Progenitor cell of endocrine pancreas (in vitro differentiated cells): ENCODE measurements at places on chromosomes 7 and 10.

GRCh38 chr10:30705101-30705624 is 75.6 kb upstream of the LYZL2 start:
- peaks cover 22% of the 10 kb centered on the region for H3K27me3 ChIP-seq
- H3K4me3 ChIP-seq: no peak overlapping the region
- H3K36me3 ChIP-seq: no peaks in the 10 kb centered on the region
- no peak for DNase-seq
- H3K27ac ChIP-seq: no peak overlapping the region

DNA sequence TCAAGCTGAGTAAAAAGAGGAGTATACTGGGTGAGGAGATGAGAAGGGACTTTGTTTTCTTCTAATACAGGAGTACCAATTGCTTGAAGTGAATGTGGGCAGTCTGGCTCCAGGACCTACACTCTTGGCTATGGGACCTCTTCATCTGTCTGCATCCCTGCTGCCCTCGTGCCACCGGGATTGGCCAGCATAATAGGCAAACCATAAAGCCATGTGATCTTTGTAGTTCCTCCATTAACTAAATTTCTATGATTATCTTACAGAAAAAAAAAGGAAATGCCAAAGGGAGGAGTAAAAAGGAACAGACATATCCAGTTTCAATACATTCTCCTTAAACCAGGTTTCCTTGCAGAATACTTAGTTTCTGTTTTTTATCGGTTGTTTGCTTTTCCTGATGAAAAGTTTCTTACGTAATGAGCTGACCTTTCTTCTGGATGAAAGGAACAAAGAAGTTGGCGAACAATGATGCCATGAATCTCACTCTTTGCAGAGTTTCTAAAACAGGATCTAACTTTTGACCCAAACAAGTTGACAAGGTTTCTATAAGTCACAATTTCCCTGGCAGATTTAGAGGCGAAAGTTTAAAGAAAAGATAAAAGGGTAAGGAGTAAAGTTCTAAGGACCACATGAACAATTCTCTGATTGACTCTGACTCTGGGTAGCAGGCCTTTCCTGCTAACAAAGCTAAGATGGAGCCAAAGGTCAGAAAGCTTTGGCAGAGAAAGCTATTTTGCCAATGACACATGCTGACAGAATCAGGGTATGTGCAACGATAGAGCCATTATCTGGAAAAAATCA is 54.1 kb downstream of the LAMB1 start:
- H3K27me3 ChIP-seq: no peaks in the 10 kb centered on the region
- peak overlapping the region; percentile 22 for H3K27ac ChIP-seq
- peaks cover 55% of the 10 kb centered on the region for H3K36me3 ChIP-seq

GRCh38 chr10:113339121-113339520 is 213.7 kb upstream of the HABP2 start:
- peaks cover under 1% of the 10 kb centered on the region for H3K36me3 ChIP-seq
- no peak overlapping the region for H3K4me3 ChIP-seq
- DNase-seq: no peak
- no peak overlapping the region for H3K27ac ChIP-seq
- H3K27me3 ChIP-seq: peaks cover 11% of the 10 kb centered on the region

- peaks cover 2% of the 10 kb centered on the region for H3K4me1 ChIP-seq
- peaks cover 20% of the 10 kb centered on the region for H3K27me3 ChIP-seq
- DNase-seq: no peak
- no peak overlapping the region for H3K27ac ChIP-seq
Measured at GRCh38 chr7:151934584-151934983, 21.7 kb upstream of the GALNTL5 start.

DNA sequence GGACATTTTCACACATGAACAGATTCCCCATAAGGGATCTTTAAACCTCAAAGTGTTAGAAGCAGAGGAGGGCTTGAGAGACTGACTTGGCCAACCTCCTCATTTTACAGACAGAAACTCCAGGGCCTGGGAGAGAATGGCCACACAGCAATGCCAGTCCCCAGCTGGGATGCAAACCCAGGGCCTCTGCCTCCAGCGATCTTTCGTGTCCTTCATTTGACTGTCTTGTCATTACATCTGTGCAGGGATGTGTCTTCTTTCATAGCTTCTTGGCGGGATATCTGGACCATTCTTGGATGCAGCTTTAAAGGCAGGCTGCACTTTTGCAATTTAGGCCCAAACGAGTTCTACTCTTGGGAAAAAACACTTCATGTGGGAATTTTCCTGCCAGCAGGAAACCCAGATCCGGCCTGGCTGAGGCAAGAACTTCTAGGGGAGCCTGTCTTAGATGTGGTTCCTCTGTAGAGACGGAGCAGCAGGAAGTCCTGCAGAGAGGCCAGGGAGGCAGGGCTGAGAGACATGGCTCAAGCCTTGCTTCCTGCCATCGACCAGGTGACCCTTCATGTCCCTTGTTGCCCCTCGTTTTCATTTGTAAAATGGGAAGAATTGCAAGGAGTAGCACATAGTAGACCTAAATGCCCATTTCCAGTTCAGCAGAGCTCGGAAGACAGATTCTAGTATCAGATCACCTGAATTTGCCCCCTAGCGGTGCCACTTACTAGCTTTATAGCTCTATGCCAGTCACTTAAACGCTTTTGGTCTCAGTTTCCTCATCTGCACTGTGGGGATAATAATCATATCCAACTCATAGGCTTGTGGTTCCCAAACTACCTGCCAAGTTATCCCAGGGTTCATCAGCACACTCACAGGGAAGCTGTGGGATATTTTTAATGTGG is 43.9 kb upstream of the SLC29A3 start:
- H3K4me3 ChIP-seq: no peak overlapping the region
- H3K27me3 ChIP-seq: no peaks in the 10 kb centered on the region
- H3K4me1 ChIP-seq: peaks cover 2% of the 10 kb centered on the region
- no peak for DNase-seq

GRCh38 chr7:54725255-54725654 is 33.8 kb downstream of the SEC61G start:
- no peak overlapping the region for H3K4me3 ChIP-seq
- H3K27ac ChIP-seq: no peak overlapping the region
- H3K27me3 ChIP-seq: peaks cover 12% of the 10 kb centered on the region
- no peak for DNase-seq

- H3K4me3 ChIP-seq: no peak overlapping the region
- no peak overlapping the region for H3K27ac ChIP-seq
- H3K27me3 ChIP-seq: peaks cover 23% of the 10 kb centered on the region
- no peaks in the 10 kb centered on the region for H3K36me3 ChIP-seq
- no peak for DNase-seq
- H3K4me1 ChIP-seq: peaks cover 6% of the 10 kb centered on the region
Measured at GRCh38 chr7:100490483-100491191, 6.9 kb downstream of the NYAP1 start.

GRCh38 chr7:69708857-69709256 is 110.6 kb downstream of the AUTS2 start:
- H3K4me3 ChIP-seq: no peak overlapping the region
- H3K36me3 ChIP-seq: no peaks in the 10 kb centered on the region
- no peak overlapping the region for H3K27ac ChIP-seq
- DNase-seq: no peak
- peaks cover 29% of the 10 kb centered on the region for H3K4me1 ChIP-seq
- peaks cover 37% of the 10 kb centered on the region for H3K27me3 ChIP-seq

GRCh38 chr7:84219310-84219709 is 24.7 kb upstream of the SEMA3A start:
- no peaks in the 10 kb centered on the region for H3K36me3 ChIP-seq
- no peak overlapping the region for H3K4me3 ChIP-seq
- no peak overlapping the region for H3K27ac ChIP-seq
- no peaks in the 10 kb centered on the region for H3K27me3 ChIP-seq
- peaks cover 1% of the 10 kb centered on the region for H3K4me1 ChIP-seq
- DNase-seq: no peak

DNA sequence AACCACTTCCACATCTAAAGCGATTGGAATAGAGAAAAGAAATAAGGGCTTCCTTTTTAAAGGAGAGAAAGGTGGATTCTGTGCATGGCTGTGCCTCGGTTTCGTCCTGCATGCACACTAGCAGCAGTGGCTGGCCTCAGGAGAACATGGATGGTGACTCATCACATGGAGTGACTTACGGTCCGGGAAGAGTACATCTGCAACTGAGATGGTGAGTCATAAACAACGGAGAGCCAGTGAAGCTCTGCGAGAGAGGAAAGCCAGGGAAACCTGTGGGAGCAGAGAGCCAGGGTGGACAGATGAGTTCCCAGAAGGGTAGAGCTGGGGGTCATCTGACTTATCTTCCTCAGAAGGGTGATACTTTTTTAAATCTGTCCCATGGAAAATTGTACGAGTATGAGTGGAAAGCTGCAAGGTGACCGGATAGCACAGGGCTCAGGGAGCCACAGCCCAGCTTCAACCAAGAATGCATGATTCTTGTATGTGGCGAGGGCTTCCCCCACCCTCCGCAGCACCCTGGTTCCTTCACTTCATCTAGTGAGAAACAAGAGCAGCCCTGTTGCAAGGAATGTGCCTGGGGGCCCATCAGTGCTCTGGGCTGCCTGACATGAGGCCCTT is 259.1 kb downstream of the KLF6 start:
- H3K27me3 ChIP-seq: peaks cover 3% of the 10 kb centered on the region
- peaks cover 5% of the 10 kb centered on the region for H3K4me1 ChIP-seq
- no peaks in the 10 kb centered on the region for H3K36me3 ChIP-seq
- H3K4me3 ChIP-seq: no peak overlapping the region
- H3K27ac ChIP-seq: no peak overlapping the region
- DNase-seq: no peak

- DNase-seq: no peak
- no peak overlapping the region for H3K4me3 ChIP-seq
- no peak overlapping the region for H3K27ac ChIP-seq
- H3K27me3 ChIP-seq: no peaks in the 10 kb centered on the region
Measured at GRCh38 chr7:34162677-34163076, 257.3 kb downstream of the BMPER start.

DNA sequence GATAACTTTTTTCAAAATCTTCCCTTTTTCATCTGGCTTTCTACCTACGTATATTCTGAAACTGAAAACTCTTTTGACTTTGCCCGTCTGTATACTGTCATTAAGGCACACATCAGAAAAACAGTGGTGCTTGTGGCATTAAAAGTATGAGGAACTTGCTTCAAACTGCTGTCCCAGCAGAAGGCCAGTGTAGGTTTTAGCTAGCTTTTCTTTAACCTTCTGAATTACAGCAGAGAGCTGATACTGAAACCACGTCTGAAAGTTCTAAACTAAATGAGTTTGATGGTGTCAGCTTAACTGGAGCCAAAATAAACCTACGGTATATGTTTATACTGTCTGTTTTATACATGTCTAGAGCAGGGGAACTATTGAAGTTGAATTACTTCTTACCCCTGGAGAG is 283.4 kb downstream of the TFEC start:
- H3K36me3 ChIP-seq: no peaks in the 10 kb centered on the region
- no peak overlapping the region for H3K4me3 ChIP-seq
- peaks cover 5% of the 10 kb centered on the region for H3K4me1 ChIP-seq

DNA sequence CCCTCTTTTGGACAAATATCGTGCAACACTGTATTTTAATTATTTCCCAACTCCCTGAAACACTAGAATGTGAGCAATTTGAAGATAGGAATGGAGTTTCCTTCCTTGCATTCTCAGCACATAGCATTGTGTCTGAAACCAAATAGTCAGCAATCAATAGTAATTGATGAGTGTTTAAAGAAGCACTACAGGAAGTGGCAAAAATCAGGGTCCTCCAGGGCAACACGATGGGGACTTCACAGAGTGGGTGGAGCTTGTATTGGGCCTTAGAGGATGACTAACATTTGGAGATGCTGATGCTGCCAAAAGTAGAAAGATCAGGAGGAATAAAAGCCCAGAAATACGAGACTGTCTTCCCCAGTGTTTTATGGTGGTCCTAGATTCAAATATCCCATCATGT is 94.9 kb downstream of the NPSR1 start:
- no peaks in the 10 kb centered on the region for H3K27me3 ChIP-seq
- peak overlapping the region; percentile 20 for H3K4me3 ChIP-seq
- peaks cover 20% of the 10 kb centered on the region for H3K36me3 ChIP-seq
- peaks cover 50% of the 10 kb centered on the region for H3K4me1 ChIP-seq
- peak overlapping the region; percentile 97 for H3K27ac ChIP-seq

- H3K27me3 ChIP-seq: no peaks in the 10 kb centered on the region
- no peak overlapping the region for H3K4me3 ChIP-seq
- H3K27ac ChIP-seq: no peak overlapping the region
- H3K4me1 ChIP-seq: peaks cover 12% of the 10 kb centered on the region
- H3K36me3 ChIP-seq: peaks cover 9% of the 10 kb centered on the region
Measured at GRCh38 chr10:22550732-22551131, 163.6 kb downstream of the PIP4K2A start.

- no peak for DNase-seq
- H3K4me3 ChIP-seq: no peak overlapping the region
- H3K4me1 ChIP-seq: no peaks in the 10 kb centered on the region
- no peaks in the 10 kb centered on the region for H3K27me3 ChIP-seq
Measured at GRCh38 chr7:118731854-118732253, 507.4 kb downstream of the ANKRD7 start.

- H3K4me1 ChIP-seq: peaks cover 17% of the 10 kb centered on the region
- DNase-seq: no peak
- no peaks in the 10 kb centered on the region for H3K36me3 ChIP-seq
- no peak overlapping the region for H3K4me3 ChIP-seq
- no peak overlapping the region for H3K27ac ChIP-seq
- peaks cover 5% of the 10 kb centered on the region for H3K27me3 ChIP-seq
Measured at GRCh38 chr10:60291344-60291930, 98.2 kb downstream of the ANK3 start.

DNA sequence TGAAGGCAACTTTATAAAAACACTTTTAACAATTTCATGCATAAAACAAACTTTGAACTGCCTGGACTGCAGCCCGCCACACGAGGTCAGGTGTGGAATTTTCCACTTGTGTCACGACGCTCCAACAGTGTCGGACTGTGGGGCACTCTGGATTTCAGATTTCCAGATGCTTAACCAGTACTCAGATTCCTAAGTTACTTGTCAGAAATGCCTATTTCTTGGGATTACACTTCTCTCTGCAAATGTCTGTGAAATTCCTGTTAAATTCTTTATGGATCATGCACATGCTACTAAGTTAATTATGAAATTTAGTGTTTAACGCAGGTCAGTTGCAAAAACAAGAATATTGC is 473 bp upstream of the GPER1 start:
- no peak for DNase-seq
- H3K36me3 ChIP-seq: peaks cover 6% of the 10 kb centered on the region
- peak overlapping the region; percentile 16 for H3K4me3 ChIP-seq
- H3K27ac ChIP-seq: no peak overlapping the region
- H3K4me1 ChIP-seq: peaks cover 11% of the 10 kb centered on the region
- no peaks in the 10 kb centered on the region for H3K27me3 ChIP-seq

DNA sequence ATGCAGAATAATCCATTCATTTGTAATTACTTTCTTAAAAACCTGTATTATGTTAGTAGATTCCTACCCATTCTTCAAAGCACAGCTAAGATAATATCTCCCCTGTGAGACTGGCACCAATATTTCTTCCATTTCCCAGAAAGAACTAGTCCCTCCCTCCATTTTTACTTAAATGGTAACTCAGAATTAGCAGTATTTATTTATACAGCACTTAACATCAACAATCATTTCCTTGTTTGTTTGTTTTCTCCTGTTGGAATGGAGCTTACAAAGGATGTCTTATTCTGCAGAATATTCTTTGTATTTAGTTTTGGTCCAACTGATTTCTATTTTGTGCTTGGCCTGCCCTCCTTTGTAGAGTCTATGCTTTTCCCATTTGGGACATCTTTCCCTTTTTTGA is 32.1 kb upstream of the PTPN12 start:
- no peaks in the 10 kb centered on the region for H3K4me1 ChIP-seq
- H3K4me3 ChIP-seq: no peak overlapping the region
- no peak overlapping the region for H3K27ac ChIP-seq

GRCh38 chr7:2644562-2645273 is 12.9 kb downstream of the TTYH3 start:
- no peak for DNase-seq
- H3K4me3 ChIP-seq: no peak overlapping the region
- no peak overlapping the region for H3K27ac ChIP-seq

- peaks cover 3% of the 10 kb centered on the region for H3K36me3 ChIP-seq
- H3K4me3 ChIP-seq: no peak overlapping the region
- no peaks in the 10 kb centered on the region for H3K27me3 ChIP-seq
Measured at GRCh38 chr7:74294191-74294998, 5.2 kb downstream of the CLIP2 start.
